ENCODE measurements at places on chromosomes 2 and 18.
A peak's percentile ranks its signal among the peaks of the same experiment; 100 is the strongest.

DNA sequence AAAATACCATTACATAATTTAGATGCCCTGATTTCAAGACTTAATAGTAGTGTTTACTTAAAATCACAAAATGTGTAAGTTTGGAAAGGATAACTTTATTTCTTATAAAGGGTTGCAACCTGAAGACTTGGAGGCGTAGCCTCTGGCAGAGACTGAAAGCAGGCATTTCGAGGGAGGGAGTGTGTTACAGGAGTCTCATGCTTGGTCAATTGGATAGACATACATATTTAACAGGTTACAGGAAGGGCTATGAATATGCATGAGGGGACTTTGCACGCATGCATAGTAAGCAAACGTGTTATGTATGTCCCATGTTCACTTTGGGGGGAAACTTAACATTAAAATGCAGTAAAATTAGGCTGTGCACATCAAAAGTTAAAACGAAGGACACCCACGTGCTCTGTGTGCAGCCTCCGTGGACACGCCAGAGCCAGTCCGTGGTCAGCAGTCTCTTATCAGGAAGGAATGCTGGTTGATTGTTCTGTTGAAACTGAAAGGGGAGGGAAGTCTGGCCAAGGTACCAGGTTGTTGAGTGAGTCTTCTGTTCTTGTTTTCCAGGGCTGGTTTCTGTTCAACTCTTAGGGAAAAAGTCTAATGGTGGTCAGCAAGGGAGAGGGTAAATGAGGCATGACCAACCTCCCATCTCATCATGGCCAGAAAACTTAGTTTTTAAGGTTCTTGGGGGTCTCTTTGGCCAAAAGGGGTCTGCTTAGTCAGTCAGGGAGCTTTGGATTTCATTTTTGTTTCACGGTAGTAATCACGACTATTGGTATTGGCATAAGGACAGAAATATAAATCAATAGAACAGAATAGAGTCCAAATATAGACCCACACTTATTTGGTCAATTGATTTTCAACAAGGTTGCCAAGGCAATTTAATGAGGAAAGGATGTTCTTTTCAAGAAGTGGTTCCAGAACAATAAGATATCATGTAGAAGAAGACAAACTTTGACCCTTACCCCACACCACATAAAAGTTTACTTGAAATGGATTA lies 121.9 kb downstream of the MCFD2 start:
- no peak for DNase-seq

- no peak for DNase-seq
Measured at GRCh38 chr2:118065921-118066511, 22.3 kb upstream of the INSIG2 start.

DNA sequence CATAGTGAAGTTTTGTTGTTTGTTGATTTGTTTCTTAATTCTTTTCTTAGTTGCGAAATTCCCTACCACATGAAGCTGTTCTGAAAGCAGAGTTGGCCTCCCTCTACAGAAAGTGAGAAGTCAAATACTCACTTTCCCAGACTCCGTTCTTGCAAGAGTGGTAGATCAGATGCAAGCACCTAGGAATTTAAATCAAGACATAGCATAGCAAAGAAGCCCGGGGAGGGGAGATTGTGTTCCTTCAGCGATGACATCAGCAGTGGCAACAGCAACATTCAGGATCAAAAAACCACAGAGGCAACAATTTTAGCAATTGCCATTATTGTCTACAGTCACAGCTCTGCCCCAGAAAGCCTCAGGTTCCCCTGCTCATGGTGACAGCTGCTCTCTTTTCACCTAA lies 580.0 kb downstream of the RNF144A start:
- DNase-seq = no peak

- DNase-seq = no peak
Measured at GRCh38 chr2:221724631-221725203, 152.6 kb upstream of the EPHA4 start.

GRCh38 chr2:121972203-121972602 lies 216.8 kb downstream of the TSN start:
- no peak for DNase-seq

DNA sequence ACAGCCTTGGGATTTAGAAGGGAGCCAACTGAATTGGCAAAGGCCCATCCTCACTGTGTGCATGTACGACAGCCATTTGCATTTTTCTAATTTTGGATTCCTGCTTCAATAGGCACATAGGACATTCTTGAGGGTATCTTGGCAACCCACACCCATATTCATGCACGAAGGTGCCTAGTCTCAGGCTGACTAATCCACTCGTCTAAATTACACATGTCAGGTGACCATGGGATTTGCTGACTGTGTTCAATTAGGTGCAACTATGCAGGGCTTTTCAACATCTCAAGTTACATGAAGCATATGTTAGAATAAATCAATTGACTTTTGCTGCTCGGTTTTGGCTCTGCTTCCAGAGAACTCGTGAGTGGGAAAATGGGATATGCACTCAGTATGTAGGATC lies 249.7 kb downstream of the SP3 start:
- no peak for DNase-seq

GRCh38 chr18:79954791-79955190 lies 3.3 kb upstream of the SLC66A2 start:
- DNase-seq = no peak

DNA sequence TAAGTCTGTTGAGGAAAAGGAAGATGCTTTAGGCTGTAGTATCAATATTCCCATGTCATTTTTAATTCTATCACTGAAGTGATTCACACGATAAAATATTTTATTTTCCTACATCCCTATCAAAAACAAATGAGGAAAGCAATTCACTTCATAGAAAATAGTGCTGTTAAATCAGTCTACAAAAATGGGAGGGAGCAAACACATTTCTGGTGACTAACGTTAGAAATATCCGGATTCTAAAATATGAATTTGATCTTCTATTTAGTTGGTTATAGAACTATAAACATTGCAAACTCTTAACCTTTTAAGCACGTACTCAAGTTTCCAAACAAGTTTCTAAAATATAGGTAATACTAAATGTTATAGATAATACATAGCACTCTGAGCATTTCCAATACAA lies 20.8 kb downstream of the ATF2 start:
- DNase-seq = no peak

DNA sequence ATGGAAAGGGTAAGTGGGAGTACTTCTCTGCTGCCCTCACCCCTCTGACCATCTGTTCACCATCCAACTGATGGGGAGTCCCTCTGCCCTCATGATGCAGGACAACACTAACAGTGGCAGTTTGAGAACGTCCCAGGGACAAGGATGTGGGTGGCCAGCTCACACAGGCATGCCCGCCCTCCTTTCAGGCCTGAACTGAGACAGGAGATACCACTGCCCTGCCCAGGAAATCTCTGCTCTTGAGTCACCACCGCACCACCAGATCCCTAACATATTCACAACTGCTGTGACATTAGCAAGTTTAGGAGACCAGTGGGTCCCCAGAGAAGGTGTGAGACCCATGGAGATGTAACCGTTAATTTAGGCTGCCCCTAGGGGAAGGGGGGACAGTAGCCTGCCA lies 66.2 kb downstream of the TRAPPC8 start:
- no peak for DNase-seq

DNA sequence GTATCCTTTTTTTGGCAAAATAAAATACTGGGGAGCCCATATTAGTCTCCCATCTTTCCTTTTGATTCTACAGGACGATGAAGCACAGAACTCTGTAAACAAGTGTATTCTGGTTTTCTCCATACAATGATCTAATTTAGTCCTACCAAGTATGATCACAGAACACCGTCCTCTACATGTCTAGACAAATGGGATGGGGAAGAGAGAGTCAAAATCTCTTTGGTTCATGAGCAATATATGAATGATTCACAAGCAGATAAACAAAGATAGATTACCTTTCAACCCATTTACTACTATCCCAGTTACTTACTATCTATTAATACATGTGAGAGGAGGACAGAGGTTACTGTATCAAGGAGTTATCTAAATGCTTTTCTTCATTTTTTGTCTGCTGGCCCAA lies 352.4 kb upstream of the ACVR2A start:
- no peak for DNase-seq

GRCh38 chr18:59055345-59056032 lies 84.2 kb upstream of the SEC11C start:
- no peak for DNase-seq

- no peak for DNase-seq
Measured at GRCh38 chr2:228556717-228557116, 375.2 kb upstream of the SPHKAP start.

DNA sequence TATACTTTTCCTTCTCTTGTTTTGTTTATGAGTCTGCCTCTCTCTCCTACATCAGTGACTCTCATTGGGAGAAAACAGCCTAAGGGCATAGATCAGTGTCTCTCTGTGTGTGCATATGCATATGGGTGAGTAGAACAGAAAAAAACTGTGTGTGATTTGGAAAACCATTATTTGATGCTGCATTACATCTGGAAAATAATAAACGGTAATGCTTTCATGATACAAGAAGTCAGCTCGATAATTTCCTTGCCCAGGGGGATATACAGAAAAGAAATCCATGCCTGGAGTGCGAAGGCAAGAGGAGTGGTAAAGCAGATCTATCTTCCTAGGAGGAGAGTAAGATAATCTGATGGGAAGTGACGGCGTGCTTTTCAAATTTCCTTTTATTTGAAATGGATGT lies 221.5 kb upstream of the LYPD1 start:
- DNase-seq = no peak

- no peak for DNase-seq
Measured at GRCh38 chr18:28256166-28256565, 79.2 kb upstream of the CDH2 start.

- DNase-seq = no peak
Measured at GRCh38 chr2:28084564-28084963, 194.0 kb downstream of the BABAM2 start.

- DNase-seq = no peak
Measured at GRCh38 chr18:11775436-11776174, 75.6 kb upstream of the CHMP1B start.

GRCh38 chr2:19575641-19576040 lies 217.2 kb upstream of the OSR1 start:
- DNase-seq = no peak

DNA sequence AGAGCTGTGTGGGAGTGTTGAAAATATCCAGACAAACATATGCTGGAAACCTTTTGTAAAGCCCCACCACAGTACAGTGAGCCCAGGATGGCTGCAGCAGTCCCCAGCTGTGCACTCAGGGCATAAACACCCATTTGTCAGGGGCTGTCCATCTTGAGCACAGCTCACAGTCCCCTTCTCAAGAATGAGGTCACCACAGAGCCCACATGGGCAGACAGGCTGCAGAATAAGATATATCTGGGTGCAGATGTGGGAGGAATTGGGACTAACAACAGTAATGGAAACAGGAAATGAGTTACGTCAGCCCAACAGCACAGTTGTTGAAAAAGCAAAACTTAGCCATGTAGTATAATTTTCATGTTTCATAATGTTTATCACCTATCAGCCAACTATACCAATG lies 219.6 kb downstream of the ETAA1 start:
- DNase-seq = no peak

- no peak for DNase-seq
Measured at GRCh38 chr2:210366675-210367080, 51.7 kb upstream of the MYL1 start.

DNA sequence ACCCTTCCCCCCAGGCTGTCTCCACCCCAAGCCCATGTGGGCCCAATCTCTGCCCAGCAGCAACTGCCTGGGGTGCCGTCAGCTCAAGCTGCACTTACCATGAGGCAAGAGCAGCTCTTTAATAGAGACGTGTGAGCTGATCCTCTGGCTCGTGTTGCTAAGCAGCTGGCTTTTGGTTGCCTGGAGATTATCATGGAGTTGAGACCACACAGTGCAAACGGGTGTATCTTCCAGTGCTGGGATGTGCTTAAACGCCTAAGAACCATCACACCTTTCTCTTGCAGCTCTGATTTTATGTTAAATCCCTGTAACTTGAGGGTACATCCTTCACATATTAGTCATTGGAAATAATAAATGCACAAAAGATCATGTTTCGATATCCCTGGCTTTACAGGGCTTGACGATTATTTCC lies 271.1 kb downstream of the PRKCE start:
- no peak for DNase-seq

DNA sequence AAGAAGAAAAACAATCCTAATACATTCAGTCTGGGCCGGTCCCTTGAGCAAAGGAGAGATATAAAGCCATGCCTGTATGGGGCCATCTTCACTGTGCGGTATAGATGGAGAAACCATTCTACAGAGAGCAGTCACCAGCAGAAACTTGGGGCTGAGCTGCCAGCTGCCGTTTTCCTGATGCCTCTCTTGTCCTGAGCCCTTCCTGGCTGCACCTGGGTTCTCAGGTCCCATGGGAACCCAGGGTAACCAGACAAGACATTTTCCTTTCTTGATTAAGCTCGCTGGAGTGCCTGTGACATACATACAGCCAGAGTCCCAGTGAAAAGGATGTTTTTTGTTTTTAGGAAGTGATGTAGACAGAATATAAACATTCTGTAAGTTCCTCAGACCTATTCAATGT lies 5.3 kb upstream of the METTL21A start:
- no peak for DNase-seq

DNA sequence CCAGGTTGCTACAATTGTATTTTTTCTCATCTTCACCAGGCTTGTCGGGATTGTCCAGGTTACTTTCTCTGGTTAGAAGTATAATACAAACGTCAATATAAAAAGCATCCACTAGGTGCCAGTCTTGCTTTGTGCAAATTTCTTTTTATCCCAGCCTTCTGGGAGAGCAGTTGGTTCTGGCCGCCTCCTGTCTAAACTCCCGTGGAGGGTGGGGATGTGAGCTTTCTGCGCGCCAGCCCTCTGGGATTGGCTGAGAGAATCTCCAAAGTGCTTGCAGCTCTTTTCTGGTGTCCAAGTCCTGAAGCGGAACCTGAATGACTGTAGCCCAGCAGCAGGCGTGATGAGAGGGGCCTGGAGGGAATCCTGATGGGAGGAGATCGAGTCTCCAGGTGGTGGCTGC lies 22.4 kb upstream of the TOGARAM2 start:
- DNase-seq = peak; percentile 10

- peak; percentile 45 for DNase-seq
Measured at GRCh38 chr2:205706769-205707381, 24.6 kb downstream of the NRP2 start.

DNA sequence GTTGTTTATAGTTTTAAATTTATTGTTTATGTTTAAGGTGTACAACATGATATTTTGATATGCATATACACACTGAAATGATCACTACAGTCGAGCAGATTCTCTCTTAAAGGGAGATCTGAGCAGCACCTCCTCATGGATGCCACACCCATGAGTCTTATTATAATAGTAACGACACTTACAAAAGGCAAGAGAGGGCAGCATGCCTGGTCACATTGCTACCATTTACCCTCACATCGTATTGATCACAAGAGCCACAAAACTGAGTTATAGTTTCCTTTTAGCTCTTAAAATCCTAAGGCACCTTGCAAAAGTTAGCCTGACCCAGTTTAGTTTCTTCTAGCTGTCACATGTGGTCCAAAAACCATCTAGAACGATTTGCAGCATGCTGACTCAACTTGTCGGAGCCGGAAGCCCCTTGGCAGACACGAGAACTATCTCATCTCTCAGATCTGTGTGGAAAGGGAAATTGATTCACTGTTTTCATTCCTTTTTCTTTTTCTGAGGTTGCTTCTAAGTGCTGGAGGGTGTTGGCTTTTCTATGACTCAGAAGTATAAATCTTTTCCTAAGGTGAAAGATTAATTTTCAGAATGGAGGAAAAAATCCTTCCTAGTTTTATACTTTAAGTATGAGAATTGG lies 85.3 kb downstream of the CDC42EP3 start:
- peak; percentile 68 for DNase-seq
